Daoy (cell line): ENCODE measurements at places on chromosomes 3 and 15.

DNA sequence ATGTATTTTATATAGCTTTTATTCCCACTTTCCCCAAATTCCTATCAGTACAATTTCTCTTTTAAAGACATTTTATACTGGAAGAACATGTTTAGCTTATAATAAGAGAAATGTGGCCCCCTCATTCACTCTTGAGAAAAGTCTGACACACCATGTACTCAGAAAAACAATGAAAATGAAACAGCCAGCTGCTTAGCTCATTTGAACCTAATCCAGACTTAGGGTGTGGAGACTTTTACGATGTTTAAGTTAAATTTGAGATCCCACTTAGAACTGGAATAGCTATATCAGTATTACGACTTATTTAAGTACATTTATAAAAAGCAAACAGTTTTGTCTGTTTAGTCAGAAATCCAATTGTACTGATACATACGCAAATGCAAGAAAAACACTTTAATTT lies 252.3 kb upstream of the ARRDC4 start:
- DNase-seq = peak; percentile 24

- no peak for DNase-seq
These were observed 15.4 kb downstream of the SRGAP3 start for GRCh38 chr3:9233814-9234600.

DNA sequence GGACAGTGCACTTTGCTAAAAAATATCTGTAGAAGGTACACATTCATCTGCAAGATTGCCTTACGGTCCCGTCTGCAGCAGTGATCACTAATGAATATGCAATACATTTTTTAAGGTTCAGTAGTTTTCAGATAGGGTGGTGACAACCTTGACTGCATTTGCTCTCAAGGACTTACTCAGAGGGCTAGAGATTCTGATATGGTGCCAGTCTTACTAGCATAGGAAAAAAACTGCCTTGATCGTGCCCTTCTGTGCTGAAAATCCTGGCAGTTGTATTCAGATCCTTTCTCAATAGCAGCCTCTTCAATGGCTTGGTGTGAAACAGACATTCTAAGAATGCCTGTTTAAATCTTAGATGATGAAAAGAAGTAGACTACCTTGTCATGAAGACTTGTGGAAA lies 411.9 kb upstream of the CCDC54 start:
- no peak for DNase-seq

DNA sequence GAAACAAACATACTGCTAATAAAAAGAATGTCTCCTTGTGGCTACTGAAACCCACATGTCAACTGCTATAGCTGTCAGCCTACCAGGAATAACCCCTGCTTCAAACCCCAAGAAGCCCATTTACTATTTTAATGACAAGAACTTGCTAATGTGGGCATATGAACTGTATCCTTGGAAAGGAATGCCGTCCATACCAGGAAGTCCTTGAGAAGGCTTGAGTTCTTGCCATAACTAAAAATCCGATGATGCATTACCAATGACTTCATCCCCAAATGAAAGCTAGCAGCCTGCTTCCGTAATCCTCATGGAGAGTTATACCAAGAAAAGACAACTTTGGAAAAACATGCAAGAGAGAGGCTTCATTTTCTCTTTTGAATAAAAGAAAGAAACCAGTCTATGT lies 34.8 kb downstream of the MINDY4B start:
- DNase-seq = peak; percentile 21

DNA sequence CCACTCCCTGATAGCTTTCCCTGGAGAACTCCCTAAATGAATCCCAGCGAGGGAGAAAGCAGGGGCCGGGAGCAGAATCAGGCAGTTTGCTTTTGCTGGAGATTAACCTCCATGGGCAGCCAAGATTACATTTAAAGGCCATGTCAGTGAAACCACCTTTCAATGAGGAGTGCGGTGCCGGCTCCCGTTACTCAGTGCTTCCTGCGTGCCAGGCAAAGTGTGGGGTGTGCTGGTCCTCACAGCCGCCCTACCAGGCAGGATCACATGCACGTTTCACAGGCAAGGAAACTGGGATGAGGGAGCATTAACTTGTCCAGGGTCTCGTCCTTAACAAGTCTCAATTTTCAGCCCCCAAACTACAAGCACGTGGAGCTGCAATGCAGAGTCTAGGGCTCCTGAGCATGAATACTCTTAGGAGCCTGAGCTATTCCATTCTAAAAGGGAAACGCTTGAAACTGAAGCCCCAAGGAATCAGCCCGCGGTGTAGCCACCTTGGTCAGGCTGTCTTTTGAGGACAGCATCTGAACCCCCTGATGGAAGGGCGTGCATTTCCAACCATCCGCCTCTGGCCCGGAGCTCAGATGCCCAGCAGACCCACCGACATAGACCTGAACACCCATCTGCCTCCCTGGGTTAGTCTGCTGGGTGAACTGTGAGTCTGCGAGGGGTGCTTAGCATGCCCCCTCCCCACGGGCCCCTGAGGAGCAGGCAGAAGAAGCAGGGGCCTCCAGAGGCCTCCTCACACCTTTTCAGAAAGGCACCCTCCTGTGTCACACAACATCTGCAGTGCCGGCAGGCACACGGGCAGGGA lies 5.6 kb downstream of the IGDCC3 start:
- no peak for DNase-seq

DNA sequence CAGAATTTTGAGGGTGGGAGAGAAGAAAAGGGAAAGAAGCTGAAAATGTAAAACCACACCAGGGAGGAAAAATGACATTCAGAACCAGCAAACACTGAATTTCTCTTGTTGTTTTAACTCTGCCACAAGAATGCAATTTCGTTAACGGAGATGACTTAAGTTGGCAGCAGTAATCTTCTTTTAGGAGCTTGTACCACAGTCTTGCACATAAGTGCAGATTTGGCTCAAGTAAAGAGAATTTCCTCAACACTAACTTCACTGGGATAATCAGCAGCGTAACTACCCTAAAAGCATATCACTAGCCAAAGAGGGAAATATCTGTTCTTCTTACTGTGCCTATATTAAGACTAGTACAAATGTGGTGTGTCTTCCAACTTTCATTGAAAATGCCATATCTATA lies 15.5 kb downstream of the GREM1 start:
- DNase-seq = peak; percentile 16

GRCh38 chr15:62190274-62190673 lies 25.2 kb upstream of the C2CD4B start:
- no peak for DNase-seq

DNA sequence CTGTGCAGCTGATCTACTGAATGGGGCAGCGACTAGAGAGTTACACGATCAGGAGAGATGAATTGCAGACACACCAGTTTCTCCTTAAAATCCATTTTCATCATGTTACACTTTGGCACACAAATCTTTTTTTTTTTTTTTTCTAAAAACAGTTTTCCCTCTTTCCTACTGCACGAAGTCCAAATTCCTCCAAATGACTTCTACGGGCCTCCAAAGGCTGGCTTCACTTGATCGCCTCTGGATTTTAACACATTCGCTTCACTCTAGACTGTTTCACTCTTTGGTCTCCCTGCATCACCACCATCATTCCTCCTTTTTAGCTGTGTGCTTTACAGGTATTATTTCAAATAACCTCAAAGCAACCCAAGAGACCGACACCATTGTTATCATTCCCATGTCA lies 268.6 kb downstream of the RORA start:
- no peak for DNase-seq

DNA sequence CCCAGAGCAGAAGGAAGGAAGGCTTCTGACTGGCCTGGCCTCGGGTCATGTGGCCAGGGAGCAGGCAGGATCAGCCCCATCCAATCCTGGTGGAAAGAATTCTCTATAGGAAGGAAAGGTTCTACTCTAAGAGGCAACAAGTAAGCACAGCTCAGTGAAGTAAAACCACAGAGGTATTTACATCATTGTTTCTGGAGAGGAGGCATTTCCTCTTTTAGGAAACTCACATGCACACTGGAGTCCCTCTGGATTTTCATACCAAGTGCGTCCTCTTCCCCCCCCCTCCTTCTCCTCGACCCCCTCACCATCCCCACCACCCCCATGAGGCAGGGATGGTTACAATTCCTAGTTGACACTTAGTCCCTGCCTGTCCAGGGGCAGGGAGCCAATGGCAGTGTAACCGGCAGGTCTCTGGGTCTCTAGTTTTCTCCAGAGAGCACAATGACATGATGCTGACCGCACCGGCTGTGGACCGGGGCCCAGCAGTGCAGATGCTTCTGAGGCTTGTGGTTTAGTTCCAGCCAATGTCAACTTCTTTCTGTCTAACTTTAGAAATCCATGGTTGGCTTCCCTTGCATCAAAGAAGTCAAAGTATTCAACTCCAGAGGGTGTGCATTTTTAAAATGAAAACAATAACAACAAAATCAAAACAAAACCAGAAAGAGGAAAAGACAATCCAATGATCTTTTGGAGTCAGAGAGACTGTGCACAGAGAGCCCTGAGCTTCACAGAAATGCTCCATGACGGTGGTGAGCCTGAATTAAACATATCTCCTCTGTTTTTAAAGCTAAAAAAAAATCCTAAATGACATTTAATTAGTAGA lies 230.3 kb upstream of the TLE3 start:
- DNase-seq = peak; percentile 52

- DNase-seq = peak; percentile 28
These were observed 160.1 kb upstream of the IL12A start for GRCh38 chr3:159828542-159828943.

DNA sequence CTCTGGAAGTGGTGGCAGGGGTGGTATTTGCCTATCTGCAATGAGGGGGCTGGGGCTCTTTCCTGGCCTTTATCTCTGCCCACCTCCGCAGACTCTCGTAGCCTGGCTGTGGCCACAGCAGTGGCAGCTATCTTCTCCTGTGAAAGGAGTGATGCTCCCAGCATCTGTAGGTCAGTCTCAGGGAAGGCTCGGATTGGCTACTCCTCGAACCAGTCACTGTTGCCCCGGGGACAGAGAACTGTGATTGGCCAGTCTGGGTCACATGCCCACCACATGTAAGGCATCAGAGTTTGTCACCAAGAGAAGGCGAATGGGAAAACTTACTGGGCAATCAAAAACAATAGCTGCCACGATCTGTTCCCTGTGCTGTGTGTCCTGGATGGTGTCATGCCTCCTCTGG lies 30.1 kb upstream of the FGD5 start:
- no peak for DNase-seq

DNA sequence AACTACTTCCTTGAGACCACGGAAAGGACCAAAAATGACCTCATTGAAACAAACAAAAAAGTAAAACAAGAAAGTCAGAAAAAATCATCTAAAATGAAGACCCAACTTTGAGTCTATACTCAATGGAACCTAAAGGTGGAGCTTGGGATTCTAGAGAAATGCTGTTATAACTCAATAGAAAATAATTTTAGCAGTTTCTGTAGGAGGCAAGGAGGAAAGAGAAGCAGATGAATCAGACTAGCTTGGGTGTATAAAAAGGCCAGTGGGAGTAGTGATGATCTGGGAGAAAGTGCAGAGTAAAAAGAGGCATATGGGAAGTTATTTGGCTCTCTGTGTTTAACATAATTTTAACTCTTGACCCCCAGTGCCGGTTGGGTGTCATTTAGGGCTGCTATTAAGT lies 94.4 kb downstream of the TMCO5A start:
- no peak for DNase-seq

DNA sequence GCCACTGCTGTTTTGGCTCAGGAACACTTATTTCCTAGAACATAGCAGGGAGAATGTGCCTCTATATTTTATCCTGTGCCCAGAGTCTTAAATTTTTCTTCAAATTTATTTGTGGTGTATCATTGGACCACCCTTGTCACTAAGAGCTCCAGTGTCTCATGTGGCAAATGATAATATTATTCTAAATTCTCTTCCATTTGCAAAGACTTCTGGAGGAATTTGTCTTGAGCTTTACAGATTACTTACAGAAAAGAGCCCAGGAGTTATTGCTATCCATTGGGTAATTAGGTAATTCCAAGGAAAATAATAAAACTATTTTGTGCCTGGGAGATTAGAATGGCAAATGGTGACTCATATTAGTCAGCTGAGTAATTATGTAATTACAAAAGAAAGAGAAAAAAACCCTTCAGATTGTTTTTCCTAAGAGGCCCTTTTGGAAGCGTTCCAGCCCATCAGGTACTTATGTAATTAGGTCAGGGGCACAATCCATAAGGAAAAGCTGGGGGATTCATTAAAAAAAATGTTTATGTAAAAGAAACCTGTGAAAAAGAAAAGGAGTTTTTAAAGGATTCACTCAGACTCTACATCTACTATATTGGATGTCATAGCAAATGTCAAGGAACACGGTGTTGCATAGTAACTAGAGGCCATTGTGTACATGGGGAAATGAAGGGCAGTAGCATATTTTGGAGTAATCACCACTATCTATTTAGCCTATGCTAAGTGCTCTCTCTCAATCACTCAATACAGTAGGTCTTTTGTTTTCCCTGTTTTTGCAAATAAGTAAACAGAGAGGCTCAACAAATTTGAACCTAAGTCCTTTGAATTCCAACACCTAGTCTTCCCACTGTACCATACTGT lies 380.9 kb upstream of the RARB start:
- DNase-seq = no peak

DNA sequence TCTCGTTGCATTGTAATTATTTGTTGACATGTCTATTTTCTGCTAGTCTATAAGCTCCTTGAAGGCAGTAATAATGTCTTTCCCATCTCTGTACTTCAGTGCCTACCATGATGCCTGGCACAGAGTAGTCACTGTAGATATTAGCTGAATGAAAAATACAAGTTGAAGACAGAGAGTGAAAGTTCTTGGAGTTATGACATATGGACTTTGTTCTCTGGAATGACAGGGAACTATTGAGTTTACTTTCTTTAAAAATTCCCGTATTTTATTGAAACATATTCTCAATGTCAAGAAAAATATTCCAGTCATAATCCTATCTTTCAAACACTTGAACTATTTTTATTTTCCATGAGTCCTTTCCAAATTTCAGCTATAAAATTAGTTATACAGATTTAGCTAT lies 3.0 kb downstream of the BLM start:
- no peak for DNase-seq

GRCh38 chr3:184346480-184347190 lies 9.2 kb downstream of the FAM131A start:
- DNase-seq = no peak

DNA sequence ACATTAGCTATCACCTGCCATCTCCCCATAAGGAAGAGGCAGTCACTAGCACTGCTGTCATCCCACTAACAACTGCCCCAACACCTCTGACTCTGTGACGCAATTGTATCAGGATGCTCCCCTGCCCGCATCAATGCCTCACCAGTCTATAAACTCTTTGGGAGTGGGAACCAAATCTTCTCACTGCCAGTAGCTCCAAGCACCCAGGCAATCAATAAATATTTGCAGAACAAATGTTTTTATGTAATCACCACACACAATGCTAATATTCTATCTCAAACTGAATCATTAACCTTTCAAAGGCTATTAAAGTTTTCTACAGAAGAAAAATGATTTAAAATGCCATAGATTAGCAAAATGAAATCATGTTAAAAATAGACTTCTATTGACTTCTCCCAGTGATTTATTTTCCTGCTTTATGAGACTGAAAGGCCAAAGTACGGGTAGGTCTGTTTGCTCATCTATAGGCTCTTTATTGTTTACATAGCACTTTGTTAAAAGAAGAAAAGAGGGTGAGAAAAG lies 131.3 kb downstream of the PLD1 start:
- no peak for DNase-seq
